ENCODE measurements at places on chromosomes 4 and X.

- DNase-seq, result no peak
These were observed 382.3 kb upstream of the HTR2C start for GRCh38 chrX:114201622-114202021.

DNA sequence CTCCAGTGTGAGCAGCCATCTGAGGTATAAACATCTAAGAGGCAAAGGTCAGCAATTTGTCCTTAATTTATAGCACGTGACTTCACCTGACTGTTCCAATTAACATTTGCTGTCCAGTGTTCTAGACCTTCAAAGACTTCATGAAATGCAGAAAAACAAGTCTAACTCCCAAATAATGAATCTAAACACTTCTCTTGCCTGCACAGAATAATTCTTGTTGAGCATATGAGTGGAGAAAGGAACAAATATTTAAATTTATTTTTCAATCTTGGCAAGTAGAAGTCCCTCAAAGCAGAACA, 12.0 kb downstream of the RFC1 start:
- DNase-seq, result no peak

GRCh38 chrX:68710870-68711576, 63.6 kb downstream of the STARD8 start:
- no peak for DNase-seq

DNA sequence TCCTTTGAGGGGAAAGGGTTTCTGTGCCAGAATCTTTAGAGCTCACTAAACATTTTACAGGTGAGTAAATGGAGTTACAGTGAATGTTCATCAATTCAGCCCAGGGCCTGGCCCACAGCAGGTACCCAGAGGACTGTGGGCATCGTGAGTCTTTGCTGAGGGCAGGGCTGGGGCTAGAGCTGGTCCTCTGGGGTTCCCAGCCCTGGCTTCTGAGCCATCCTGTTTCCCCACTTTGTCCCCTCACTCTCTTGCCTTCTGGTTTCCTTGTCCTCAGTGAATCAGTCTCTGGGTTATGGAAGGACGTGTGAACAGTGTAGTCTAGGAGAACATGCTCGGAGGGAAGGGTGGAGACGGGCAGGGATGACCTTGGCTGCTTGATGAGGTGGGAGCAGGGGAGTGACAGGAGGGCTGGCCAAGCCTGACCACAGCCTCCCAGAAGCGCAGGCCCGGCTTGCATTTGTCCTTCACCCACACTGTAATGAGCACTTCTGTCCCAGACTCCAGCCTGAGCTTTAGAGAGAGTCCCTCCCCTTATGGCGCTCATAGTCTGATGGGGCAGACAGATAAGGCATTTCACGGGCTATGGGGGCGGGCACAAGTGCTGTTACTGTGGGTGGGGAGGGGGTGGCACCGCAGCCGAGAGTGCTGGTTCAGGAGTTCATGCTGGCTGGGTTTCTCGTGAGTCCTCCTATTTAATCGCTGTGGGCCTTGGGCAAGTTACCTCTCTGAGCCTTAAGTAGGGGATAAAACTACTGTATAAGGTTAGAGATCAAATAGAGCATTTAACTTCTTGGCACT, 17.3 kb downstream of the TBC1D14 start:
- DNase-seq, result no peak

GRCh38 chrX:51463322-51463721, 33.1 kb downstream of the NUDT11 start:
- no peak for DNase-seq

DNA sequence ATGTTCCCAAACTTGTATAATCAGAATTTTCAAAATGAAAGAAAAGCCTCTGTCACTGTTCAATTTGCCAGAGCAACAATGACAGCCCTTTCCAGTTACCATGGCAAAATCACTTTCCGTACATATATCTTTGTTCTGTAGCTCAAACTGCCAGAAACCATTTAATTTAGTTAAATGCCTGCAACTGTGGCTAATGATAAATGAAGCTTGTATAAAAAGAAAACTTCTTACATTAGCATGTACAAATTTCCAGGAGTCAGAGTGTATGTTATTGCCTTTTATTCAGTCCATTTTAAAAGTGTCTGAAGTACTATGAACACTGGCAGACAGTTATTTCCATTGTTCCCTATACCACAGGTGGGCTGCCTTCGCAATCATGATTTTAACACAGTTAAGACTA, 30.3 kb downstream of the ARAP2 start:
- no peak for DNase-seq

DNA sequence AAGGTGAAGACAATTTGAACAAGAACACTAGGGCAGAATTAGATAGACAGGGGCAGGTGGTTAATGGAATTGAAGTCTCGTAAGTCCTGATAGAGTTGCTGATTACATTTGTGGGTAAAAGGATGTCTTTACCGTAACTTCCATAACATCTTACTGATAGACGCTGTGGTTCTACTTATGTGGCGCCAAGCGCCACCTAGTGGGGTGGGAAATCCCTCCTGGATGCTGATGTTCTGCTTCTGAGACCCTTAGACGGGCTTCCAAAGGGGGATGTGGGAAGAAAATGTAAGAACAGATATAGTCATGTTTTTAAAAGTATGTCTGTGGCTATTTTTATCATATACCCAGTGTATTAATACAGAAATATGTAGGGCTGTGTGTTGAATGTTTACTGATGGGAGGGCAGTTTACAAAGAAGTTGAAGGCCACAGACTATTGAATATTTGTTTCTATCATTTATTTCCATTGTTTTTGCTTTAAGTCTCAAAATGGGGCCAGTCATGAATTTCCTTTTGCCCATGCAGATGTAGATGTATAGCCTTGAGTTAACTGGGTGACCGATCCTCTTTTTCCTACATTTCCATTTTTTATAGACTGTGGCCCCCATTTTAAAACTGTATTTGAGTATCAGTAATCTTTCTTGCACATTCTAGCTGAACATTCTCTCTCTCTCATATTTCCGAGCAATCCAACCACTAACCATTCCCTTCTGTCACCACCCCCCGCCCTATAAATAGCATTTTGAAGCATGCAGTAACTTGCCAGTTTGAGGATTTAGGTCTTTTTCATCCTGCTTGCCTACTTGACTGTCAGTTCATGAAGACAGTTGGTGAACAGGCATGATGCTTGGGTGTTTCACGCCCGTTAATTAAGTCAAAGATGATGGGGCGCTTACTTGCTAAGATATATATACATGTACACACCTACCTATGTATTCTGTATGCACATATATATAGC, 12.1 kb upstream of the TLR8 start:
- no peak for DNase-seq

- no peak for DNase-seq
These were observed 495.1 kb upstream of the FAT1 start for GRCh38 chr4:187218705-187219245.

- no peak for DNase-seq
These were observed 10.6 kb upstream of the AMOT start for GRCh38 chrX:112851161-112851779.

DNA sequence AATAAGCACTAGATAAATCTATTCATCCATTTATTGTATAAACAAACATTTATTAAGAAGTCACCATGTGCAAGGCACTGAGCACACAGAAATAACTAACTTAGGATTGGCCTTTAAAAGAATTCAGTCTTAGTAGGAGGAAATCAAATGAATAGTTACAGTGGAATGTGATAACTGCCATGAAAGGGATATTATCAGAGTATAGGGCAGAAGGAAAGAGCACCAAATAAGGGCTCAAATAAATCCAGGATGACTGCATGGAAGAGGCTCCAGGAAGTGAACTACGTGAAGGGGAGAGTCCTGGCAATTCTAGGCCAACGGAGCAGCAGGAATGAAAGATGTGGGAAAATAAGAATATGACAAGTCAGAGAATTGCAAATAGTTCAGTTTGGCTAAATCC, 406.0 kb downstream of the INPP4B start:
- no peak for DNase-seq

- no peak for DNase-seq
These were observed 32.7 kb downstream of the CPLX1 start for GRCh38 chr4:793093-793861.

DNA sequence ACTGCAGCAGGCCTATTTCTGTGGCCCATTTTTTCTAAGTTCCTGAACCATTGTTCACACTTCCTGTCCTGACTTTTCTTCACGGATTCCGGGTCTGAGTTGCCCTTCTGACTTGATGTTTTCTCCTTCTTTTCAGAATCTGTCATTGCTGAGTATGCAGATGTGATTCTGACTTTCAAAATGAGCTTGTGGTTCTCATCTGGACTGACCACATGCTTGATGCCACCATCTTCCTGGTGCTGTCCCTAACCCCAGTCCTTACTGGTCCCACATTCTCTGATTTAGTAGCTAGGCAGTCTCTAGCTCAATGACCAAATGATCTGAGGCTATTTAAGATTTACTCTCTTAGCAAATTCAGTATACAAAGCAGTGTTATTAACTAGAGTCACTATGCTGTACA, 822.3 kb upstream of the TENM3 start:
- DNase-seq, result no peak

DNA sequence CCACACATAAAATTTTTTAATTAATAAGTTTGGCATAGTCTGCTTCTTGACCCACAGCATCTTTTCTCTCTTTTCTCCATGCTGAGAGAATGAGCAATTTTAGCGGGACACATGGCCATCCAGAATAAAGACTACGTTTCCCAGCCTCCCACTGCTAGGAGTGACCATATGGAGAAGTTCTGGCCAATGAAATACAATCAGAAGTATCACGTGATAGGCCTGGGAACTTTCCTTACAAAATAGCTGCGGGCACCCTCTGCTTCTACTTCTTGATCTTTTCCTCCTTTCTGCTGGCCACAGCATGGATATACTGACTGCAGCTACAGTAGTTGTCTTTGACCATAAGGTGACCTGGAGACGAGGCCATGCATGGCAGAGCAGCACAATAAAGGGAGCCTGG, 348.0 kb downstream of the BCOR start:
- DNase-seq, result no peak

- no peak for DNase-seq
These were observed 38.2 kb downstream of the TSPAN5 start for GRCh38 chr4:98620087-98620784.
